ENCODE measurements at places on chromosomes 16 and 17.

GRCh38 chr17:17724307-17725010 is 43.2 kb downstream of the RAI1 start:
- DNase-seq = no peak

- no peak for DNase-seq
These were observed 939 bp upstream of the WDR90 start for GRCh38 chr16:648071-648780.

GRCh38 chr17:13442361-13442760 is 159.4 kb downstream of the HS3ST3A1 start:
- DNase-seq = no peak

DNA sequence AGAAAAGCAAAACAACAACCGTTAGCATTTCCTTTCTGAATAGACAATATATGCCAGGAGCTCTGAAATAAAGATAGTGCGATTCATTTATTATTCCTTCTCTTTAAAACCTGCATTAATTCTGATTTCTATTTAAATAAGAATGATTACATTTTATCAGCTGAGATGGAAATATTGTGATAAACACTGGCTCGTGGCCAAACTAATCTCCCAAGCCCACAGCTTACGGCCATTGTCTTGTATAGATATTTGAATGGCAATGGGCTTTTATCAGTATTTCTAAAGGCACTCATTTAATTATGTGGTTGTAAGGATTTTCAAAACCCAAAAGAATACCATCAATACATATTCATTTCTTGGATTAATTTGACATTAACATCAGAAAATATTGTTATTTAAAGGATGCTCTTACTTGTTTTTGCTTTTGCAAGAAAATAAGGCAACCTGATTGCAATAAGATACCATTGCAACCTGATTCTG is 123.7 kb upstream of the IRX5 start:
- no peak for DNase-seq

GRCh38 chr17:40342504-40343218 is 21.9 kb downstream of the GJD3 start:
- no peak for DNase-seq

DNA sequence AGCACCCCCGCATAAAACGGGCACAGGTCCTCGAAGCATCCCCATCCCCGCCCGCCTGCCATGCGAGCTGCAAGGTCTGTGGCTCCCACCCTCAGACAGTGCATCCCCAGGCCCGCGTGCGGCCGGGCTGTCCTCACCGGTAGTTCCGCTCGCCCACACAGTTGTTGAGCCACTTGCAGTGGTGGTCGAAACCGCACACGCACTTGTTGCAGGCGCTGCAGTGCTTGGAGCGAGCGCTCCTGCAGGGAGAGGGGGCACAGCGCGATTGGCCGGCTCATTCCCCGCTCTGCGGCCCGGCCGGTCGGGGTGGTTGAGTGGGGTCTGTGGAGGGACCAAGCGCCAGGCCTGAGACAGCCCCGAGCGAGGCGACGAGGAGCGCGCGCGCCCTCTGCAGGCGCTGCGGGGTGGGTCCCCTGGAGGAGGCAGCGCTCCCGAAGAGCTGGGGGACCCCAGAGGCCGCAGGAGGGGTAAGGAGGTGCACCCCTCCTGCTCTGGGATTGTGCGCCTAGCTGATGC is 6.0 kb upstream of the TPPP3 start:
- peak; percentile 47 for DNase-seq

DNA sequence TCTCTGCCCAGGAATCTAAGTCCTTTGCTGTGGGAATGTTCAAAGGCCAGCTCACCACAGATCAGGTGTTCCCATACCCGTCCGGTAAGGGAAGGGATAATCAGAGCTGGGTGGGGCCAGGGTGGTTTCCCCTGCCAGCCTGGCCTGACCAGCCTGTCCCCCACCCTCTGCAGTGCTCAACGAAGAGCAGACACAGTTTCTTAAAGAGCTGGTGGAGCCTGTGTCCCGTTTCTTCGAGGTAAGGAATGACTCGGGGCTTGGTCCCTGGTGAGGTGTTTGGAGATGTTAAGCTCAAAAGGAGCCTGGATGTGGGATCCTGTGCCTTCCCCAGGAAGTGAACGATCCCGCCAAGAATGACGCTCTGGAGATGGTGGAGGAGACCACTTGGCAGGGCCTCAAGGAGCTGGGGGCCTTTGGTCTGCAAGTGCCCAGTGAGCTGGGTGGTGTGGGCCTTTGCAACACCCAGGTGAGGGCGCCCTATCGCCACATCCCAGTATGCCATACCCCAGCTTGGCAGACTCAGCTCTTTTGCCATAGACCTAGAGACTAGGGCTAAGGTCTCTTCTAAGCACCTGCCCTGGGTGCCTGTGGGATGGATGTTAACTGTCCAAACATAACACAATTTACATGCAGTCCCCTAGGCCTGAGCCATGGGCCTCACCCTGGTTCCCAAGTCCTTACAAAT is 997 bp downstream of the ACADVL start:
- DNase-seq = peak; percentile 56

- DNase-seq = no peak
These were observed 634.8 kb downstream of the KCNJ2 start for GRCh38 chr17:70804161-70804560.

DNA sequence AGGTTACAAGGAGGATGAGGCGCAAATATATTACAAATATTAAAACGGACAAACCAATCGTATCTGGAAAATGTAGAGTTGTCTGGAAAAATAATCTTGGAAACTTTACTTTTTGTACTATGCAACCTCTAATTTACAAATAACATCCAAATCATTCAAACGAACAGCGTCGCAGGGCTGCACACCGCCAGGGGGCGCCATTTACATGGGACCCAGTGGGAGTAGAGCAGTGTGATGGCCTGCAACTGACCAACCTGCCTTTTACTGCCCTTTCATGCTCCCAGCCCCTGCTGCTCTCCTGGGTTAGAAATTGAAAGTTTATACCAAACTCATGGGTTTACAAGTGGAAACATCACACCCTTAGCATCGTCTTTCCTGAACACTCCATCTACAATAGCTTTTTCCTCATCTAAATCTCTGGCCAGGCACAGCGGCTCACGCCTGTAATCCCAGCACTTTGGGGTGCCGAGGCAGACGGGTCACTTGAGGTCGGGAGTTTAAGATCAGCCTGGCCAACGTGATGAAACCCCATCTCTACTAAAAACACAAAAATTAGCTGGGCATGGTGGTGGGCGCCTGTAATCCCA is 10.0 kb downstream of the PITPNC1 start:
- peak; percentile 53 for DNase-seq

GRCh38 chr17:41986634-41987033 is 20.0 kb downstream of the CNP start:
- DNase-seq = no peak

DNA sequence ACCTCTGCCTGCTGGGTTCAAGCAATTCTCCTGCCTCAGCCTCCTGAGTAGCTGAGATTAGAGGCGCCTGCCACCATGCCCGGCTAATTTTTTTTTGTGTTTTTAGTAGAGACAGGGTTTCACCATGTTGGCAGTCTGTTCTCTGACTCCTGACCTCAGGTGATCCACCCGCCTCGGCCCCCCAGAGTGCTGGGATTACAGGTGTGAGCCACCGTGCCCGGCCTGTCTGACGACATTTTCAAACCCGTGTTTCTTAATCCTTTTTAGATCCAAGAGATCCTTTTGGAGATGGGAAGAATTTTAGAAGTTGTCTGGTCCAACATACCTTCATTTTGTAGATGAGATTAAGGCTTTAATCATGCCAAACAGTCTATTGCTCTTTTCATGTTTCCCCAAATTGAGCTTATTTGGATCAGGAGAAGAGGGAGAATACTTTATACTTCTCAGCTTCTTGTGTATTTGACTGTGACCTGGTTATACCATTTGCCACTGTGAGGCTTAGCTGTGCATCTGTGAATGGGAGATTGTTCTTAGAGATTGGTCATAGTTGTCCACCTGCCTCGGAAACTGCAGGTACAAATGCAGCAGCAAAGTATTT is 25.8 kb downstream of the USP10 start:
- DNase-seq = no peak

- DNase-seq = no peak
These were observed 66.4 kb downstream of the NXN start for GRCh38 chr17:913207-913606.

Measured in CD4-positive, alpha-beta T cell (primary cell).